T-helper 2 cell (primary cell): ENCODE measurements at places on chromosomes 12 and 14.

GRCh38 chr12:72485017-72485701 lies 213.0 kb downstream of the TRHDE start:
- DNase-seq: no peak

DNA sequence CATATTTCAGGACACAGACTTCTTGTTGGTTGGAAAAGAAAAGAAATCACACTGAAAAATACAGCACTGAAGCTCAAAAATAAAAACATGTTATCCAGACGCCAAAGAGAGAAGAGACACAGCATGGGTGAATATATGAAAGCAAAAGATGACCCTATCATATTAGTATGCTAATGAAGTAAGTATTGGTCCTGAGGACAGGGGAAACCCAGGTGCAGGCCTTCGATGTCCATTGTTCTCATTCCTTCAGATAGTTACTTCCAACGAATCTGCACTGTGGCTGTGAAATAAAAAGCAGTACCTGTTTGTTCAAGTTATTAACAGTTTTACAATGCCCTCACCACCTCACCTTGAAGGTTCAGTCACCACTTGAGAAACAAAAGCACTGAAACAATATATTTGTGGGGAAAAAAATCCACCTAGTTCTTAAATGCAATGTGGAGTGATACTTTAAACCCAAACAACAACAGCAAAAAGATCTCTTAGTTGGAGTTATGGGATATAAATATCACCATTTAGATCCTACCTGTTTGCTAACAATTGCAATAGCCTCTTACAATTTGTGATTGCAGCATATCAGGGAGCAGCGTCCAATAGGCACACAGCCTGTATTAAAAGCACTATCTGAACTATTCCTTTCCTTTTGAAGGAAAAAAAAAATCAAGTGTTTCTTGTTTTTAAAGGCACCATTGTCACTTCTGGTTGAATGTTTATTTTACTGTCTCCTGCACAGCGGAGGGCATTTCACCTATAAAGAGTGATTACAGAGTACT lies 188.1 kb downstream of the BCAT1 start:
- DNase-seq: no peak

- no peak for DNase-seq
Measured at GRCh38 chr12:49869816-49870500, 27.1 kb upstream of the BCDIN3D start.

DNA sequence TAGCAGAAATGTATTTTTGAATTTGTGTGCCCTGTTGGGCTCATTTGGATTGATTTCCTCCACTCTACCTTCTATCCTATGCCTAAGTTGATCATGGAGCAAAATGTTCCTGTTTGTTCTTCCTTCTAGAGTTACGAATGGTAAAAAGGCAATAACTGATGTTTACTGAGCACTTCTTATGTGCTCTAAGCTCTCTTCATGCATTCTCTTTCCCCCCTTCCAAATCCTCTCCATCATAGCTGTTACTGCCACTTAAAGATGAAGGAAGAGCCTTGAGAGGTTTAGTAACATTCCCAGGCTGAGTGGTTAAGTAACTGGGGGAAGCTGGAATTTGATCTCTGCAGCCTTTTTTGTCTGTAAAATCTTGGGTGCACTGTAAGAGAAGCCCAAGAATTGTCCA lies 60.1 kb downstream of the CHST11 start:
- DNase-seq: no peak

- DNase-seq: no peak
Measured at GRCh38 chr12:79891506-79892162, 43.3 kb downstream of the PPP1R12A start.

DNA sequence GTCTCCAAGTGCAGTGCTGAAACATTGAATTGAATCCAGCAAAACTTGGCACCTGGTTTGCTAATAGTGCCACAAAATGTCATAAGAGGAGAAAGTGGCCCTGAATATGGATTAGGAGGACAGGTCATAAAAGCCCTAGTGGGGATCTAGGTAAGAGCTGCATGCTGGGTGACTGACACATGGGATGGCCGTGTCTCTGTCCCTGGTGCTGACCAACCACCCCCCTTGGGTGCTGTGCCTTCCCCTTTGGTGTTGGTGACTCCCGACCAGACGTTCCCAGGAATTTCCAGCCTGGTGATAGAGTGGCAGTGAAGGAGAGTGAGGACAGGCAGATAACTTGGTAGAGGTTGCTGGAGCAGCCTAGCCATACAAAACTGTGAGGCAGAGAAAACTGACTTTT lies 142.8 kb downstream of the VRK1 start:
- no peak for DNase-seq

DNA sequence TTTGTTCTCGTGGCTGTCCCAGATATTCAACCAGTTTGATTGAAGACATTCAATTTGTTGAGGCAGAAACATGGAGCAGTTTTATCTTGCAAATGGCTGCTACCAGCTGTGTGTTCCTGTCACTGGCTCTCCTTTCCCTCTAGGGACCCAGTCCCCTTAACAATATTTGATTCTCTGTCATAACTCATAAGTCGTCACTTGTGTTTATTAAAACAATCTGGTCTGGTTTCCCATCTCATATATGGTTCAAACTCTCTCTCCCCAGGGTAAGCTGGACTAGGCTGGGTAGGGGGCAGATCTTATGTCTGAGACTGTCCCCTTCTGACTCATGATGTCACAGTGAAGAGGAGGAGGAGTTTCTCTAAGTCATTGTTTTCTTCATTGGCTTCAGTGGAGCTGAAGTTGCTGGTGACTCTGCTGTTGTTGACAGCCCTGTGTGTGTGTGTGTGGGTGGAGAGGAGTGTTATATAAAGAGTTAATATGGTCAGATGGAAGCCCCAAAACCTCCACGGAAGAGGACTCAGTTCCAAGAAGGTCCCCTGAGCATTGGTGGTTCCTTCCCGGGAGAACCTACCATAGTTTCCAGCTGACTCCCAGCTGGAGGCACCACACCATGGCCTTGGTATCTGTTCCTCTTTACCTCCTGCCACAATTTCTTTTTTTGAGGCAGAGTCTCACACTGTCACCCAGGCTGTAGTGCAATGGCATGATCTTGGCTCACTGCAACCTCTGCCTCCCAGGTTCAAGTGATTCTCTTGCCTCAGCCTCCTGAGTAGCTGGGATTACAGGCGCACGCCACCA lies 16.1 kb upstream of the GNG2 start:
- peak; percentile 15 for DNase-seq

DNA sequence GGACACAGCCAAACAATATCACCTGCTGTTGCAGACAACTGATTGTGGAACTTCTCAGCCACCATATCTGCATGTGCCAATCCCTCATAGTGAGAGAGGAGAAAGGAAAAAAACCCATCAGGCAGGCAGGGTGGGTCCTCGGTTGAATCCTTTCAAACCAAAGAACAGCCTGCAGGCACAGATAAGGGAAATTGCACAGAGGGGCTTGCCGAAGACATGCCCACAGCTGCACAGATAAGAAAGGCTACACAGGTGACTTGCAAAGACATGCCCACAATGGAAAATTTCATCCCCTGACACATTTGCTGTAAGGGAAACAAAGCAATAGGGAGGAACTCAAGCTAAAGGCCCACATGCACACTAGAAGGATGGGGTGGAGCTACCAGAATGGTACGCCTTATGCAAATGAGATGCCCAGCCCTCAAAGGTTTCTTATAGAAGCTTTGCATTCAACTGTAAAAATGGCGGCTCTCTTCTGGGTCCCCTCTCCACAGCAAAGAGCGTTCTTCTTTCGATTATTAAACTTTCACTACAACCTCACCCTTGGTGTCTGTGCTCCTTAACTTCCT lies 170.0 kb upstream of the TMPO start:
- DNase-seq: no peak

GRCh38 chr12:19867151-19867550 lies 427.9 kb downstream of the AEBP2 start:
- no peak for DNase-seq

DNA sequence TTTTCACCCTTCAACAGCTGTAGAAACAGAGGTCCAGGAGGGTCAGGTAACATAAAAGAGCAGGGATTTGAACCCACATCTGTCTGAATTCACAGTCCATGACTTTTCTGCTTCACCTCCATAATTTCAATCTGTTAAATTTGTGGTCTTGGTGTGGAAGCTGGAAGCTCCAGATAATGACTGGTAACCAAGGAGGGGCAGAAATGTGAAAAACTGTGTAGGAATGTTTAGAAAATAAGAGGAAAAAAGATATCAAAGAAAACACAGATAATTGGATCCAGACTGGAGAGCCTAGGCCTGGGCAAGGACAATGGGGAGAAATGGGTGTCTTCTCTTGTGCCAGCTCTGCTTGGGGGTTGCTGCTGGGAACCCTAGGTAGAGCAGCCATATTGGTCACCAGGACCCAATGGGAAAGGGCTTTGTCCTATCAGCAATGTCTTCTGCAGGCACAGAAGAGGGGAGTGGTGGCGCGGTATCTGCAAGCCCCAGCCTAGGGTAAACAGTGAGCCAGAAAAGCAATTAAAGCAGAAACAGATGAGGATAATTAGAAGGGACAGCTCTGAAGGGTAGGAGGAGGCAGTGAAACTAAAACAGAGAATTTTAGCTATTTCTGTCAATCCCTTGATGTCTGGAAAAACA lies 54.3 kb upstream of the CCDC91 start:
- no peak for DNase-seq

DNA sequence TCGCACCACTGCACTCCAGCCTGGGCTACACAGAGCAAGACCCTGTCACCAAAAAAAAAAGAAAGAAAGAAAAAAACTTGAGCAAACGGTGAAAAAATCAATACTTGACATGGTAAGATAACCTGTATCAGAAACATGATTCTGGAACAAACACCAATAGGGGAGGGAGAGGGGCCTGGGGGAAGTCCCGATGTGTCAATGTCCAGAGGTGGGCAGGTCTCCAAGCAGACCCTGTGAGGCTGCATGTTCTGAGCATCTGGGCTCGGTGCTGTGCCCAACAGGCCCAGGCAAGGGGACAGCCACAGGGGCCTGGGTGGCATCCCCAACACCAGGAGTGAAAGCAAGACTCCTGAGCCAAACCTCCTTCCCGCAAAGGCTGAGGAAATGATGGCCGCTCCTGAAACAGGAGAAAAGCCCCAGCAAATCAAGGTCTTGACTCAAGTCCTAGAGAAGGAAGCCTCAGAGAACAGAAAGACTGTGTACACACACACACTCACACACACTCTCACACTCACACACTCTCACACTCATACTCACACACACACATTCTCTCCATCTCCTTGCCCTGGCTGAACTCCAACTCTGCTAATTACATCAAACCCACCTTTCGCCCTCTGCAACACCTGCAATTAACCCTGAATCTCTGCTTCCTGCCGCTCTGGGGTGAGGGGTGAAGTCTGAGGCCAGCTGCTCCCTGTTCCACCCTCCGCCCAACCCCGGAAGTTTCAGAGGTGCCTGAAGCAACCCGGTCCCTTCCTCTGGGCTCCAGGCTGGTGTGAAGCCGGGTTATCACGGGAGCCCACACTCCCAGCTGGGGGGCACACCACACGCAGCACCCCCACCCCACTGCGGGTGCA lies 20.4 kb downstream of the CCDC88C start:
- peak; percentile 85 for DNase-seq

- no peak for DNase-seq
Measured at GRCh38 chr12:30973175-30973574, 46.6 kb downstream of the TSPAN11 start.

- peak; percentile 48 for DNase-seq
Measured at GRCh38 chr14:93892923-93893558, 34.1 kb upstream of the FAM181A start.

- DNase-seq: no peak
Measured at GRCh38 chr14:76656592-76656991, 104.7 kb upstream of the VASH1 start.

DNA sequence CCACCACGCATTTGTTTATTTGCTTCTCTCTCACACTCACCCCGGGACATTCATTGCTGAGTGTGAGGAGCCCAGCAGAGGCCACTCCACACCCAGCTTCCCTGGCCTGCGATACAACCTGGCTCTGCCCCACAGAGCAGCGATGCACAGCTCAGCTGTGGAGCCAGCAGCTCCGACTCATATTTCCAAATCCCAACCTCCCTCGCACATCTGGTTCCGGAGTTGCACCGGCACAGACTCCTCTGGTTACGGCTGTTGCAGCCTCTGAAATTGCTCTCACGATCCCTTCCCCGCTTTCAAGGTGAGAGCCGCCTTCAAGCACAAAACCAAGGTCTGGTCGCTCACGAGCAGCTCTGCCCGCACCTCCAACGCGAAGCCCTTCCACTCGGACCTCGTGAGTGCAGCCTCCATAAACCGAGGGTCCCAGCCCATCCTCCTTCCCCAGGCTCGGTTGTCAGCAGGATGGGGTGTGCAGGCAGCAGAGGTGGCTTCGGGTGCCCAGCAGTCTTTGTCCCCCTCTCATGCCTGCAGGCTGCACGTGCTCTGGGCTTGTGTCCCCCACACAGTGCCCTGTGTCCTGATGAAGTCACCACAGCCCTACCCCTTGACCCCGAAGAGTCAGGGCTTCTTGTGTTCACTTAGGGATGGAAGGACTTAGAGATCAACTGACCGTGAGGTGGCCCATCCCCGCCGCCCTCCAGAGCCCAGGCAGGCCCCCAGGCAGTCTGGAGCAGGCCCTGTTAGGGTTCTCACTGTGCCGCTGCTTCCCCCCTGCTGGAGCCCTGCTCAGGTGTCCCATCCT lies 184.3 kb downstream of the ADGRD1 start:
- no peak for DNase-seq

DNA sequence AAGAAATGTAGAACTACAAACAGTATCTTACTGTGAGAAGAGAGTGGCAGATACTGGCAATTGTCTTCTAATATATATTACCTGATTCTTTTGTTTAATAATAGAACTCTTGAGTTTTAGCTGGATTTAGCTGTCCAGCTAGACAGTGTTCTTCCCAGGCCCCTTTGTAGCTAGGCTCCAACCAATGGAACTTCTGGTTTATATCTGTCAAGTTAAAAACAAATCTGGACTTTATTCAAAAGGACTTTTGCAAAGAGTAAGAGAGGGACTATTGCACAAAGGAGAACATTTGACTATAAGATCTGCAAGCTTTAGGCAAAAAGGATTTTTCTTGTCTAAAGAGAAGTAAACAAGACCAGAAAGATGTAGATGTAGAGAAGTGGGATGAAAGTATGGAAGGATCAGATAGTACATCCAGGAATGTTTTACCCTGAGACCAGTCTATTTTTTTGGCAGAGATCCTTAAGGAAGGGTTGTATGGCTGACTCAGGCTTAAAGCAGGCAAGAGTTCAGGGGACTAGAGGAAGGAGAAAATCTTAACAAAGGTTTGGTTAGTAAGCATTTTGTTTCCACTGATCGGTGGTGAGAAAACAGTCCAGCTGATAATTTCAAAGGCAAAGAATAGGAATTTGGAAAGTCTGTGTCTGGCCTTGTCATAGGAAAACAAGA lies 111.1 kb upstream of the PLEKHA5 start:
- DNase-seq: no peak

DNA sequence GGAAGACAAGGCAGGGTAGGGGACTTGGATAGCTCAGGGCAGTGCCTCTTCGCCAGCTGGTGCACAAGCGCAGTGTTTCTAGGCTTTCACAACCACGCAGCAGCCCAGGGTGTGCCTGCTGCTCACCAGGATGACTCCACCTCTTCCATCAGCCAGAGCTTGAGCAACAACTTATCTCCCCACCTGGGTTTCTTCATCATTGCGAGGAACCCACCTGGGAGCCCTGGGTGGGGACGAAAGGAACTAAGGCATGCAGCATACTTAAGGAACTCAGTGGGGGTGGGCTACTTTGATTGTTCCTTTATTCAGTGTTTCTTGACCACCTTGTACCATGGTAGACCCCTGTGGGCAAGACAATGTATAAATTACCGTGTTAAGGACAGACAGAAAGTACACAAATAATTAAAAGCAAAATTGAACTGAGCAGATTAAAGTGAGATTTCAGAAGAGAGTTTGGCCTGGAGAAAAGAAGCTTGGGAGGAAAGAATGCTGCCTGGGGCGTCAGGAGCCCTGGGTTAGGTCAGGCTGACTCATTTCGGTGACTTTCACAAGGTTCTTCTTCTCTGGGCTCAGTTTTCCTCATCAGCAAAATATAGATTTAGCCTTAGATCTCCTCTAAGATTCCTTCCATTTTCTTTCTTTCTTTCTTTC lies 22.9 kb downstream of the KRT18 start:
- no peak for DNase-seq
